Camera-type eye (tissue), 1 donor: ENCODE measurements at places on chromosomes 6 and 20. TPM values are rescaled to one million over a fixed set of nuclear protein-coding genes. Genes with fewer than 3 reads are reported as not detected.

The ORC3 gene
- total RNA-seq, result 55.2 TPM

The FRMD1 gene
- total RNA-seq, result not detected

The SLC22A16 gene
- 0.82 TPM for total RNA-seq

The SNTA1 gene
- 16.2 TPM for total RNA-seq

The LAMA5 gene
- total RNA-seq, result 88.6 TPM

The TSHZ2 gene
- 14.7 TPM for total RNA-seq

The SPAG4 gene
- total RNA-seq, result 1.2 TPM

The PKIB gene
- total RNA-seq, result 19.4 TPM

The SLC35D3 gene
- total RNA-seq, result 4.9 TPM

The NDUFAF5 gene
- total RNA-seq, result 36.1 TPM

The SNHG17 gene
- total RNA-seq, result 15.2 TPM

The ABCF1 gene
- 35.6 TPM for total RNA-seq

The LPIN3 gene
- 5.7 TPM for total RNA-seq

The ZSCAN12 gene
- 26.1 TPM for total RNA-seq

The SUMO4 gene
- total RNA-seq, result 16.1 TPM
